HuH-7 (cell line): ENCODE measurements at places on chromosomes 13 and 19.

DNA sequence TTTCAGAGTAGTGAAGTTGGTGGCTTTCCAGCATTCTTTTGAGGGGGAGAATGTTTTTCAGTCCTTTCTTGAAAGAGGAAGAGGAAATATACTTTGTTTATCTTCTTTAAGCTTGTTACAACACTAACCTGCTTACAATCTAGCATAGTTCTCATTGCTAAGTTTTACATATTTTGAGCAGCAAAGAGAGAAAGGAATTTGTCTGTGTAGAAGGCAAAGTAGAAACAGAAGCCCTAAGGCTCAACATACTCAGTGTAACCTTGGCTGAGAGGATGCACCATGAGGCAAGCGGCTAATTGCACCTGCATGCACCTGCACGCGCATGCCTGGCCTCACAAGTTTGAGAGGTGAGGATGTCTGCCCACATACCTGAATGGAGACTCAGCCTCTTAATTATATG is 2.2 kb downstream of the FRY start:
- DNase-seq = no peak

GRCh38 chr19:1214862-1215731 is 9.5 kb downstream of the STK11 start:
- no peak for DNase-seq

DNA sequence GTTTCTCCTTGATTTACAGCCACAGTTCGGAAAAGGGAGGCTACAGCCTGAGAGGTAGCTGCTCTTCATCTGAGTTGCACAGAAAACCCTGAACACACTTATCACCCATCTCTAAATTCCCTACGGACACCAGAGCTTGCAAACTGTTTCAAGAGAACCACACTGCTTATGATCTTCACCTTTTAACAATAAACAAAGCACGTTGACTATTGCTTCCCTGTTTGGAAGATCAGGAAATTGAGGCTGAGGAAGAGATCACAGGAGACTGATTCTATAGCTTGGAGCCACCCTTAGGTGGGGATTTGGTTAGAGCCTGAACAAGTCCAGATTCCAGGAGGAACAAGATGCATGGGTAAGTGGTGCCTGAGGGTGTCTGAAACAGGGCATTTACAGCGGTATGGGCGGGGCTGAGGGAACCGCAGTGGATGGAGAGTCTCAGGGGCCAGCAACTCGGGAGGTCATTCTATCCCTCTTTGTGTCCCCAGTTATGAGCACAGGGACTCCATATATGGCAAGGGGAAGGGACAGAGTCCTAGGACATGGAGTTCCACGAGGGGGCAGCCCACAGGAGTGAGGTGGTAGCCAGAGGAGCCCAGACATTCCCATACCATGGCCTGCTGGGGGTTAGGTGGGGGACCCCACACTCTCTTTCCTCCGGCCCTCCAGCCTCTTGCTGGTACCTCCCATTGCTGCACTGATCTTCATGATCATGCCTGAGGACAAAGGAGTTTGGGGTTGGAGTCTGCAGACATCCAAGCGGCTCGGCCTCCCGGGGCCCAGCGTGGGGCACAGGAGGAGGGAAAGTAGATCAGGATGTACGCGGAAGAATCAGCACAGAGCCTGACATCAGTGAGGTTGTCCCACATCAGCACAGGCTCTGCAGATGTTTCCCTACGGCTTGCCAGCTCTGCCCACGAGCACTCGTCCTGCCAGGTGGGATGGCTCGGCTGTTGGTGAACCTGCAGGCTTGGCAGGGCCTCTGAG is 162.3 kb upstream of the ZNF536 start:
- DNase-seq = no peak

GRCh38 chr13:85640727-85641126 is 158.5 kb downstream of the SLITRK6 start:
- DNase-seq = no peak

- peak; percentile 66 for DNase-seq
These were observed 21.5 kb downstream of the EBPL start for GRCh38 chr13:49669735-49670309.

DNA sequence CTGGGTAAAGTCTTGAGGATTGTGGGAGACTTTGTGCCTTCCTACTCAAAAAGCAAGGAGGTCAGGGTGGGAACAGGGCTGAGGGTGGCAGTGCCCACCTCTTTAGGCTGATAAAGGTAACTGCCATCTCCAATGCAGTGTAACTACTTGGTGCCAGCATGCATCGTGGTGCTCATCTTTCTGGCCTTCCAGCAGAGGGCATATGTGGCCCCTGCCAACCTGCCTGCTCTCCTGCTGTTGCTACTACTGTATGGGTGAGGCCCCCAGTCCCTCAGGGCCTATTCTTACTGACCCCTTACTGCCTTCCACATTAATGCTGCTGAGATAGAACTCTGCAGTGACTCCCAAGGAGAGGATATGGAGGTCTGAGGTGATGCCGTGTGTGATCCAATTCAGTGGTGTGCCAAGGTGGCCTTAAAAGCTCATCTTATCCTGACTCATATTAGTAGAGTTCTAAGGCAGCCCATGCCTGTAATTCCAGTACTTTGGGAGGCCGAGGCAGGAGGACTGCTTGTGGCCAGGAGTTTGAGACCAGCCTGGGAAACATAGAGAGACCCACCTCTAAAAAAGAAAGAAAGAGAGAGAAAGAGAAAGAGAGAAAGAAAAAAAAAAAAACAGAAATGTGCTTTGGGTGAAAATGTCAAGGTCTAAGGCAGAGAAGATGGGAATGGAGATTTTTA is 9.7 kb upstream of the ARHGAP45 start:
- DNase-seq = no peak

GRCh38 chr13:95074820-95075219 is 226.4 kb downstream of the ABCC4 start:
- no peak for DNase-seq

DNA sequence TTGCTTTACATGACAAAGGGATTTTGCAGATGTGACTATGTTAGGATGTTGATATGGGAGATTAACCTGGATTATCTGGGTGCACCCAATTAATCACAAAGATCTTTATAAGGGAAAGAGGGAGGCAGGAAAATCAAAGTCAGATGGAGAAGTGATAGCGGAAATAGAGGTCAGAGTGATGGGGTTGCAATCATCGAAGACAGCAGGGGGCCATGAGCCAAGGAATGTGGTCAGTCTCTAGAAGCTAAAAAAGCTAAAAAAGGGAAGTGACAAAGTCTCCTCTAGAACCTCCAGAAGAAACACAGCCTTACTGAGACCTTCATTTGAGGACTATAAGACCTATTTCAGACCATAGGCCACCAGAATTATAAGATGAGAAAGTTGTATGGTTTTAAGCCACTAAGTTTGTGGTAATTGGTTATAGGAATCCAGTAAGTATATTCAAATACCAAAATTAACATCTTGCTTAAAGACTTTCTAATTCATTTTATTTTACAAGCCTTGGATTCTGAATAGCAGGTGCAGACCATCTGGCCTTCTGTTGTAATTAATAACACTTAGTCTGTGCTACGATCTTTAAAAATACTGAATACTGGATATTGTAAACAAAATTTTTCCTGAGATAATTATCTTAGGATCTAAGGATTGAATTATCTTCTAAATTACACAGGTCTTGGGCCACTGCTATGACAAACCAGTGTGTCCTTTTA is 493.4 kb upstream of the PCDH20 start:
- no peak for DNase-seq

DNA sequence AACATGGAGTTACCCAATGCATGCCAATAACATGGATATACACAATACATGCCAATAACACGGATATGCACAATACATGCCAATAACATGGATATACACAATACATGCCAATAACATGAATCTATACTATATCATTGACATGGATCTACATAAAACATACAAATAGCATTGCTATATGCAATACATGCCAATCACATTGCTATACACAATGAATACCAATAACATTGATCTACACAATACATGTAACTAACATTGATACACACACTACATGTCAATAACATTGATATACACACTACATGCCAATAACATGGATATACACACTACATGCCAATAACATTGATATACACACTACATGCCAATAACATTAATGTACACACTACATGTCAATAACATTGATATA is 932 bp upstream of the PIP5K1C start:
- no peak for DNase-seq
